ENCODE measurements at places on chromosomes 3 and 15. TPM values are rescaled to one million over a fixed set of nuclear protein-coding genes. Genes with fewer than 3 reads are reported as not detected.

The CHRM5 gene
- not detected for total RNA-seq

The KNG1 gene
- 6.7 TPM for total RNA-seq

GRCh38 chr15:65969865-65970816, 100.8 kb downstream of the RAB11A start:
- DNase-seq: no peak

The LNP1 gene
- 3.3 TPM for total RNA-seq

GRCh38 chr15:79290642-79291275, 8.2 kb downstream of the ANKRD34C start:
- DNase-seq: no peak
